HEK293T (cell line): ENCODE measurements at places on chromosomes 4 and X.

- no peak for DNase-seq
Observed at GRCh38 chrX:39487969-39488330, 609.8 kb downstream of the BCOR start.

GRCh38 chrX:70979136-70979762, 48.4 kb upstream of the SLC7A3 start:
- peak; percentile 59 for DNase-seq

- DNase-seq = no peak
Observed at GRCh38 chr4:68176904-68177303, 47.2 kb upstream of the TMPRSS11F start.

DNA sequence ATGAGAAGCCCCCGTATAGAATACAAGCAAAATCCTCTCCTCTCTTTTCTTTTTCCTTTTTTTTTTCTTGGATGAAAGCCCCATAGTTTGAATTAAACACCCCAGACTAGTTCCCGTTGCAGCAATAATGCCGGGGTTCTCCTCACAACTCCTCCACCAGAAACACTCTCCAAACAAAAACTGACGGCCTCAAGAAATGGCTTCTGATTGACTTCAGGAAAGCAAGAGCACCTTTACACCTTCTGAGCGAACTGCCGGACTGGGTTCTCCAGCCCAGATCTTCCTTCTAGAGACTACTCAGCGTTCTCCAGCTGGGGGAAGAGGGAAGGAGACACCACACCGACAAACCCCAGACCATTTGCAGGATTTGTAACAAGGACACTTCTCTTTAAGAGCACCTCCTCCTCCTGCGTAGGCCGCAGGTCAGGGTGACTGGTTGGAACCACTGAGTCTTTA, 4.0 kb downstream of the HAND2 start:
- DNase-seq = no peak

- no peak for DNase-seq
Observed at GRCh38 chr4:21041708-21042107, 341.4 kb downstream of the PACRGL start.

DNA sequence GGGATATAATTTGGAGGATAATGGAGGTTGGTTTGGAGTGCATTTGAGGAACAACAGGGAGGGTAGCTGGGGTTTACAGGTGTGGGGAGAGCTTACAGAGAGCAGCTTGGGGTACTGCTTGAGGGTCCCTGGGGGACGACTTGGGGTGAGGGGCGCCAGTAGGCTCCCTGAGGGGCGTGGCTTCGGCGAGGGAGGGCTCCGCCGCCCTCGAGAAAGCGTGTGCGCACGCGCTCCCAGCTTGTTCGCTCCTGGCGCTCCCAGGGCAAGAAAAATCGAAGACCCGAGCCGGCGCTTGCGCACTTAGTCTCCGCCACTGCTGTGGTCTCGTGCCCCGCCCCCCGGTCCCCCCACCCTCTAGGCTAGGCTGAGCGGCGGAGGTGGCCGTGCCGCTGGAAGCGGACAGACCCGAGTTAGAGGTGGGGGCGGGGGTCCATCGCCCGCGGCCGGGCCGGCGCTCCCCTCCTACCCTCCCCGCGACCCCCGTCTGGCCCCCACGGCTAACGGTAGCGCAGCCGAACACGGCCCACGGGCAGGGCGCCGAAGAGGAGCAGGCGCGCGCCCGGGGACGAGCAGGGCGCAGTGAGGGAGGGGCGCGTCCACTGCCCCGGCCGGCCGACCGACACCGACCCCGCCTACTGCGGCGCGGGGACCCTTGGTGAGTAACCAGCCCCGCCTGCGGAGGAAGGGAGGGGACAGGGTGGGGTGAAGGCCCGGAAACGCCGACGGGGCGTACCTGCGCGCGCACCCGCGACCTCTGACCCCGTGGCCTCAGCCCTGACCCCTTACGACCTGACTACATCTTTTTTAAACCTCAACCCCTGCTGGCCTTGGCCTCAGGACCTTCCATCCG, 5.4 kb upstream of the CCDC120 start:
- peak; percentile 88 for DNase-seq

DNA sequence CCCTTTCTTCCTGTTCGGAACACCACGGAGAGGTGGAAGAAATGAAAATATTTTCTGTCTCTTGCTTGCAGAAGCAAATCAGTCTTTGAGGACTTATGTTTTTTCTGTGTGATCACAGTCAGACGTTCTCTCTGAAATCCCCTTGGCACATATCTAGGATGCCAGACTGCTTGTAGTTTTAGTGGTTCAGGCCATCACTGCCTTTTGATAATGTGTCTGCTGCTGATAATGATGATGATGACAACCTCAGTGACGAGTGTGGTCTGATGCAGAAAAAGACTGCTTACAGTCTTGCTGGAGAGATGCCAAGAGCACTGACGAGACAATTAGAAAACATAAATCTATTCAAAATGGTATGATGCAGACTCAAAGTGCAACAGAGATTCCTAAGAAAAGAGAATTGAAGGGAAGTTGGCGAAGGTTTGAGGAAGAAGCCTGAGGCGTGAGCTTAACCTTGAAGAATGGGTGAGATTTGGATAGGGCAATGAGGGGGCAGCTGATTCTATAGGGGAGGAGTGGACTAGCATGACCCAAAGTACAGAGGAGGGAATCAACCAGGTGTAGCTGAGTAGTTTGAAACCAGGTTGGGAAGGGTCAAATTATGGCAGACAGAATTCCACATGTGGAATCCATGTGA, 7.9 kb downstream of the RAB33A start:
- no peak for DNase-seq

DNA sequence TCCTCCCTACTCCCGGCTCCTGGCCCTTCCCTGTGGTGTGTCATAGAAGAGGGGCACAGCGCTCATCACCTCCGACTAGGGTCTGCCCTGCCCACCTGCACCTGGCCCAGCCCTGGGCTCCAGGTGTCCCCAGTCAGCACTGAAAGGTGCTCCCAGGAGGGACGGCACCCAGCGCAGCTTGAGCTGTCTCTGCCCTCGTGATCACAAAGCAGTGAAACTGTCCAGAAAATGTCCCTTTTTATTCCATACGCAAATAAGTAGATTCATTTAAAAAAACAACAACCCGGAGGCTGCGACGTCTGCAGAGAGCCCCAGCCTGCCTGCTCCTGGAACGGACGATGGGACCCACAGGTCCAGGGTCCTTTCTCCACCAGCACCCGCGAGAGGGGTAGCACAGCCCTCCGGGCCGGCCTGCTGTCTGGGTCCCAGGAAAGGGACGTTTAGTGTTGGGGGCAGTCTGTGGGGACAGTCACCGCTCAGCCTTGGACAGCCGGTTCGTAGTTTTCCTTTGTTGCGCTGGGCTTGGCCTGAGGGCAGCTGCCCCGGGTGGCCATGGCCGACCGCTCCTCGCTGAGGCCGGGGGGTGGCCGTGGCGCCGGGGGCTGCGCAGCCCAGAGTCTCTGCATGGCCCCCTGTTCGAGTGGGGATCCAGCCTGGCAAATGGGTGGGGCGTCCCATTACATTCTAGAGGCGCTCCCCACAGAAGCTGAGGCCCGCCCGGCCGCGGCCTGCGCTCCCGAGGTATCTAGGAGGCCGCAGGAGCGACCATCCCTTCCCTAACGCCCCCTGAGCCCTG, 4.6 kb downstream of the HMX1 start:
- no peak for DNase-seq

DNA sequence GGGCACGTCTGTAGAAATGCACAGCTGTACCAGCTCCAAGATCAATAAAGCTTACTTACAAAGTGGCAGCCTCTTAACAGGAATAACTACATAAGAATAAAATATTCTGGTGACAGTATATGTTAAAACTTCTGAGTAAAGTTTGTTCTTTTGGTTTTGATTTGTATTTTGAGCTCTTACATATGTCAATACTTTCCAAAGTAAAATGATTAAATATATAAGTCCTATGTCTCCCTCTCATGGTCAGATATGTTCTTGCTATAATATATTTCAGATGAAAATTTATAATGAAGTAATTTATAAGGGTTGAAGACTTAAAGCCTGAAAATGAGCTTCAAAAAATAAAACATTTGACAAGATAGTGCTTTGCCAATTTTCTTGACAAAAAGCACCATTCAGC, 254.4 kb downstream of the NPFFR2 start:
- no peak for DNase-seq

- no peak for DNase-seq
Observed at GRCh38 chr4:182238355-182238931, 4.8 kb upstream of the TENM3 start.

DNA sequence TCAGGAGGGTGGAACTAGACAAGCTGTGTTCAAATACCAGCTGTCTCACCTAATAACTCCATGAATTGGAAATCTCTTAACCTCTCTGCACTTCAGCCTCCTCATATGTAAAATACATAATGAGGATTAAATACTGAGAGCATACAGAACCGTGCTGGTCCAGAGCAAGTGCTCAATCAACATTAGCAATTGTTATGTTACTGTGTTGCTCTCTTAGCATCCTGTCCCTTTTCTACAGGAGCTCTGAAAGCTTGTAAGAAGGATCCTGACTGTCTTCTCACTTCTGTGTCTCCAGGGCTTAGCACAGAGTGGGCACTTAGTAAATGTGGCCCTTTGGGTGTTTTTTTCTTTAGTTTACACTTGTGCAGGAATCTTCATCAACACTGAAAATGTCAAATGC, 1456.1 kb upstream of the IGFBP7 start:
- no peak for DNase-seq

DNA sequence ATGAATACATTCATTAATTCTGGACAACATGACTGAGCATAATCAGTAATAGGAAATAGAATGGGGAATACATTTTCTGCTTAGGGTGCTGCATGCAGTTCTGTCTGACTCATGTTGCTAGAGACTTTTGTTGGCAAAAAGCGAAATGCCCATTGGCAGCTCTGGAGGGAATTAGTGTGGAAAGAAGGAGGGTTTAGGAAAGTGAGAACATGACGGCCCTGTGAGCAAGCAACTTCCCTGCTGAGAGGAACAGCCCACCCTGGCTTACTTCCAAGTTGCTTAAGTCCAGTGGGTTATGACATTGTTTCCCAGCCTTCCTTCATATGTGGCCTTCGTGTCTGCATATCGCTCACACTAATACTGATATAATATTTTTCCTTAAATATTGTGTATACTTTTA, 13.8 kb downstream of the MAD2L1 start:
- no peak for DNase-seq

DNA sequence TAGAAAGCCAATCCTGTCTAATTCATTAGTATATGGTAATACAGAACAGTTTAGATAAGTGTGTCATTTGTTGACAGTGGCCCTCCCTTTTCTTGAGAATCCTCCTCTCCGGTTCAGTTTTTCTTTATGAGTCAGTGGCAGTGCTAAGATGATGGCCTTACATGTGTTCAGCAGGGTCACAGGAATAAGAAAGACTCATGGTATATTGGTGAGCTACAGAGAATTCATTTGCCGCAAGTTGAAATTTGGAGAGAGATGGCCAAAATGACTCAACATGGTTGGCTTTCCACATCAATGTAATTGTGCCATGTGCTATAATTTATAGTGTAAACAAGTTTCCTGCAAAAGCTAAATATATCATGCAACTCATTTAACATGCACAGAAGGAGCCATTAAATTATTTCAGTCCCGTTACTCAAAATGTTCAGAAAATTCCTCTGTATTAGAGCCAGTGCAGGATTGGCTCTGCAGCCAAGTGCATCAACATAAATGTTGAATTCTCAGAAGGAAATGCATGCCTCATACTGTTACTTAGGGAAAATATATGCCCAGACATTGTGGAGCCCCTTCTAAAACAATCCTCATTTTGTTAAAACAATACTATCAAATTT, 374.3 kb downstream of the AFF2 start:
- DNase-seq = no peak

- DNase-seq = no peak
Observed at GRCh38 chr4:96183611-96184010, 343.7 kb downstream of the PDHA2 start.

GRCh38 chr4:19689511-19689910, 562.2 kb upstream of the SLIT2 start:
- no peak for DNase-seq

DNA sequence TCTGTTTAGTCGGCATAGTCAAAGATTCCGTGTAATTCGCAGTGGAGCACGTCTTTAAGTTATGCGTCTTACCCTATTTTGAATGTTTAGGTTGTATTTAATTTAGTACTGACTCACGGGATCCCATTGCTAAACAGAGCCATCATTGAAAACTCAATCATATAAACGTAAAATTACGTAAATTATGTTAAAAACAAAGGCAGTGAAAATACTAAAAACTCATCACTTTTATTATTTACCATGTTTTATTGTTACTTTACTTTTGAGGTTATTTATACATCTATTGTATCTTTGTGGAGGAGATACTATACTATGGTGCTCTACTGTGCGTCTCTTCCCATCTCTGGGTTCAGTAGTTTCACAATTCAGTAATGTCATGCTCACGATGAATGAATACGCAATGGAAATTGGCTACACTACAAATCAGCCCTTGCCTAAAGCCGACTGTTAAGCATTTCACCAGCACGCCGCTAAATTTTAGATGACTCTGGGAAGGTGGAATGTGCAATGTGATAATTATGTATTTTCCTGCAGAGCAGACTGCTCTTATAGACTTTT, 944 bp downstream of the FUNDC2 start:
- peak; percentile 15 for DNase-seq

DNA sequence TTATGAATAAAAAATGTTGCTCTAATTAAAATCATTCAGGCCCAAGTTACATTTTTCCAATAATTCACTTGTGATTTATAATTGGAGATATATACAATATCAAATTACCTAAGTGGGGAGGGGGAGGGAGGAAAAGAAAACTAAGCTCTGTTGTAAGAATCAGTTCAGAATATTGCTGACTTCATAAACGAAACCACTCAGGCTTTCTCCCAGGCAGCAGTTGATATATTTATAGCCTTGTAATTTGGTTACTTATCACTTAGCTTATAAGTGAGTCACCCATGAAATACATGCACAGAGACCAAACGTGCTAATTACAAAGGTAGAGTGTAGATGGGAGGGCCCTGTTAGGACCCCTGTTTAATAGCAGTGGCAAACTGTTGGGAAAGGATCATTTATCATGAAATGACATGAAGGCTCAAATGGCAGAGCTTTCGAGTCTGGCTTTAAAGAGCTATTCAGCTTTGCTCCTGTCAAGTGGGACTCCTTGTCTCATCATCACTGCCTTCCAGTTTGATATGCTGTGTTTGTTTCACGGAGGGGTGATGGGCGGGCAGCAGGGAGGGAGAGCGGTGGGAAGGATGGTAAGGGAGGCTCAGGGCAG, 105.6 kb upstream of the PGRMC2 start:
- peak; percentile 61 for DNase-seq
